Cortex of kidney (tissue), 1 donor: ENCODE measurements at places on chromosomes 16 and 17.

- no peak for DNase-seq
Observed at GRCh38 chr17:67588326-67588725, 129.4 kb upstream of the NOL11 start.

DNA sequence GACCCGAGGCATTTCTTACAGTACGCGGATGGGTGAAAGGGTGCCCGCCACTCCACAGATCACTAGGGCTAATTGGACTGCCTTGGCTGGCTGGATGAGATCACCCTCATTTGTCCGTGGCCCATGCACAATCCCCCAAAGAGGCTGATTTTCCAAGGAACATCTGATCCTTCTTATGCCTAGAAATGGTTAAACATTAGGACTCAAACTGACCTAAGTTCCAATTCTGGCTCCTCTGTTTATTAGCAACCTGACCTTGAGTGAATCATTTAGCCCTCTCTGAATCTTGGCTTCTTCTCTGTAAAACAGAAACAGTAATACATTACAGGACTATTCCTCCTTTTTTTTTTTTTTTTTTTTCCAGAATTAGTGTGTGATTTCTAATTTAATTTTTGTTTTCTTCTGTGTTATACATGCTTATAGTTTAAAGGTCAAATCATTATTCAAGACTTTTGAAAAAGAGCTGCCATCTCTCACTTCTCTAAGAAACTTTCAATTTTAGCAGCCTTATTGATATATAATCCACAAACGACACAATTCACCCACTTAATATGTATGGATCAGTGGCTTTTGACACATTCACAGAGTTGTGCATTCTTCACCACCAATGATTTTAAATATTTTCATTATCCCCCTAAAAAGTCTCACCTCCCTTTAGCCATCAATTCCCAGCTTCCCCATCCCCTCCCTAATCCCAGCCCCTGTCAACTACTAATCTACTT lies 45.4 kb upstream of the TMEM132E start:
- DNase-seq, result no peak

- no peak for DNase-seq
Observed at GRCh38 chr17:1736348-1737281, 6.1 kb upstream of the SERPINF2 start.

GRCh38 chr16:80611171-80611929 lies 70.6 kb downstream of the DYNLRB2 start:
- no peak for DNase-seq

DNA sequence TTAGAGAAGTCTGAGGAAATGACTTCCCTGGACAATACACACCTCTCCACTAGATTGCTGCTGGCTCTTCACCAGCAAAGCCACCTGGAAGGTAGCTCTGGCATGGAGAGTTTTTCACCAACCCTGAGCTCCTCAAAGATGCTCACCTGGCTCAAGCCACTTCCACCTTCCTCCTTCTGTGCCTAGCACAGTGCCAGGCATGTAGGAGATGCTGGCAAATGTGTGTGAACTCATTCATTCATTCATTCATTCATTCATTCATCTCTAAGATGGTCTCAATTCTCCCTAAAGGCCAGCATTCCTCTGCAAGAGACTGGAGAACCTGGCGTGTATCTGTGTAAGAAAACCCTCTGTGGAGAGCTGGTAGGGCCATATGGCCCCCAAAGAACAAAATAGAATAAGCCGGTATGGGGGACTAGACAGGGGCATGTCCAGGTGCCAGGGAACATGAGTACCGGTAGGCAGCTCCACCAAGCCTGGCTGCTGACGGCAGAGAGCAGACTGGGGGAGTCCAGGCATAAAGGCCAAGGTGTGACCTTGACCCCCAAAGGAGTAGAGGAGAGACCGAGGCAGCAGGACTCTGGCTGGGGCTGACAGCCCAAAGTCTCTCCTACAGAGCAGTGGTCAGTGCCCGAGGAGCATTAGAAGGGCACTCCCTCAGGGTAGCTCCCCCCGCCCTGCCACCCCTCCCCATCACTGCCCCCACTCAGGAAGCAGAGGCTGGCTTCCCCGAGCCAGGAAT lies 132.2 kb upstream of the TNRC6C start:
- no peak for DNase-seq

DNA sequence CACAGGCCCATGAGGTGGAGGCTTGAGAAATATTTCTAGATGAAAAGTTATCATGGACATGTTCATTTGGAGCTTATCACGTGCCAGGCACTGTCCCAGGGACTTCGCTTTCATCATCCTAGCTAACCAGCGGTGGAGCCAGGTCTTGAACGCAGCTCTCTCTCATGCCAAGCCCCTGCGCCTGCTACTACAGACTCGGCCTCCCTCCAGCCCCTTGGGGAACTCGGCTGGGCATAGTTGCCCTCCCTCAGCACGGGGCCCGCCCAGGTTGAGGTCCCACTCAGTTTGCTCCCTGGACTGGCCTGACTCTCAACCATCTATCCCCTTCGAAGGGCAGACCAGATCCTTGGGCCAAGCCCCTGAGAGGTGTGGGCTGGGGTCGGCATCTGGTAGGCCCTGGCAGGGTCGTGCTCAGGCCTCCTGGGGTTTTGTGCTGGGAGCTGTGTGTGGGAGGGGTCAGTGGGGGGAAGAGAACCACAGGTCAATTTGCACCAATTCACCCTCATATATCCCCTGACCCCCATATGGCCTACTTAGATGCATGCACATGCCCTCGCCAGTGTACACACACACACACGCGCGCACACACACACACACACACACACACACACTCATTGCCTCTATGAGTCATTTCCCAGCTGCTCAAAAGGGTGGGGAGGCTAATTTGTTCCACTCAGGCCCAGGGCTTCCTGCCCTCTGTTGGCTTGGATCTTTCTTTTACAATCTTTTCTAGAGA lies 12.1 kb upstream of the SCN4A start:
- no peak for DNase-seq
